IMR-90 (cell line): ENCODE measurements at places on chromosomes 1 and 21.

DNA sequence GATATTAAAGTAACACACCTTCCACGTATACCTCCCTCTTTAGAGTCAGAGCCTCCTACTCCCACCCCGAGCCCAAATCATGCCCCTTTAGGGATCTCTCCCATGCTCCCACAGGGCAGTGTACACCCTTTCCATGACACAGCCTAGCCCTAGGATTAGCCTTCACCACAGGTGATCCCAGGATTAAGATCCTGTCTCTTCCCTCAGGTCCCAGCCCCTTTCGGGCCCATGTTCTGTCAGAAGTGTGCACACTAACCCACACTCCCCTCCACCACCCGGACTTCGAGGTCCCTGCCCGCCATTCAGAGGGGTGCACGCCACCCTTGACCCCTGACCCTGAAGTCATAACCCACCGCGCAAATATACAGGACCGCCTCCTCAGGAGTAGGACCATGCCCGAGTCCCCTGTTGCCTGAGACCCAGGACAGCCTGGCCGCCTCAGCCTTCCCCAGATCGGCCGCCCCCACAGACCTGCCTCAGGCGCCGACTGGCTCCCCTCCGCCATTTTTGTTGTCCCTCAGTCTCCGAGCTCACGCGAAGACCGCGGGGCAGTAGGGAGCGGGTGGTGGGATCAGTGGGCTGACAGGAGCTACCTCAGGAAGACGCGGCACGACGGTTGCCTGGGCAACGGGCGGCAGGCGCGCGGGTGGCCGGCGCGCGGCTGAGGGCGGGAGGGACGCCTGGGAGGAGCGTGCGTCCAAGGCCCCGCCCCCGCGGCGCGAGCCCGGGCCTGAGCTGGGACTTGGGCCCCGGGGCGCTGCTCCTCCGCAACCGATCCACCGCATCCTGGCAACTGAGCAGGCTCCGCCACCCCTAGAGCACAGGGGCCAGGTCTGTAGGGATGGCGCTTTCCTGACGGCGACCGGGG, at the start of gene AGBL4:
Gene AGBL4 (minus strand): TSS at position 663 of the 868 bp plus-strand sequence.
- H3K4me3 ChIP-seq = peak within 1 kb of the TSS; percentile 14; the same call in 1 of the 2 replicates
- no peaks in the 10 kb centered on the region for H3K27me3 ChIP-seq
- H3K27ac ChIP-seq = no peak within 1 kb of the TSS
- H3K4me1 ChIP-seq = no peaks in the 10 kb centered on the region
- no peaks in the 10 kb centered on the region for H3K36me3 ChIP-seq

DNA sequence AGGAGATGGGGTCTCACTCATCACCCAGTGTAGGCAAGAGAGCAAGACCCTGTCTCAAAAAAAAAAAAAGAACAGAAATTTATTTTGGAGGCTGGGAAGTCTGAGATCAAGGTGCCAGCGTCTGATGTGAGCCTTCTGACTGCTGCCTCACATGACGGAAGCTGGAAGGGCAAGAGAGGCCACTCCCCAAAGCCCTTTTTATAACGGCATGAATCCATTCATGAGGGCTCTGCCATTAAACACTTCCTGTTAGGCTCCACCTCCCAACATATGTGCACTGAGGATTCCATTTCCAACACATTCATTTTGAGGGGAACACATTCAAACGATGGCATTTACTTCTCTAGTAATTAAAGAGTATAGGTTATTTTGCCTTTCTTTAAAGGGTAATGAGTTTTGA, 50.9 kb upstream of the C1orf198 start:
- H3K4me3 ChIP-seq = no peak overlapping the region
- H3K4me1 ChIP-seq = peaks cover 2% of the 10 kb centered on the region; the same call in 1 of the 2 replicates
- no peaks in the 10 kb centered on the region for H3K27me3 ChIP-seq

DNA sequence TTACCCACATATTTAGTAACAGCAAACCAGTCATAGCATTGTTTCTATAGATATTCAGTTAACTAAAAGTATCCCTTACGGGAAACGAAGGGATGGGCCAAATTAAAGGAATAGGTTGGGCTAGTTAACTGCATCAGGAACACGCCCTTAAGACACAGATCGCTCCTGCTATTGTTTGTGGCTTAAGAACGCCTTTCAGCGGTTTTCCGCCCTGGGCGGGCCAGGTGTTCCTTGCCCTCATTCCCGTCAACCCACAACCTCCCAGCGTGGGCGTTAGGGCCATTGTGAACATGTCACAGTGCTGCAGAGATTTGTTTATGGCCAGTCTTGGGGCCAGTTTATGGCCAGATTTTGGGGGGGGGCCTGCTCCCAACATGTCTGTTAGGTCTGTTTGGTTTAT, 14.7 kb downstream of the TNFRSF18 start:
- H3K4me3 ChIP-seq = no peak overlapping the region
- H3K36me3 ChIP-seq = no peaks in the 10 kb centered on the region

GRCh38 chr1:53868565-53868964, 21.0 kb downstream of the YIPF1 start:
- H3K4me1 ChIP-seq = 0 out of 2 replicates have a peak, but pooled peaks cover 2% of the 10 kb centered on the region
- no peak overlapping the region for H3K4me3 ChIP-seq
- DNase-seq = peak; percentile 31
- no peak overlapping the region for H3K27ac ChIP-seq

GRCh38 chr1:111461765-111462164, 12.0 kb upstream of the C1orf162 start:
- peaks cover 23% of the 10 kb centered on the region for H3K36me3 ChIP-seq
- DNase-seq = no peak
- H3K4me3 ChIP-seq = no peak overlapping the region

DNA sequence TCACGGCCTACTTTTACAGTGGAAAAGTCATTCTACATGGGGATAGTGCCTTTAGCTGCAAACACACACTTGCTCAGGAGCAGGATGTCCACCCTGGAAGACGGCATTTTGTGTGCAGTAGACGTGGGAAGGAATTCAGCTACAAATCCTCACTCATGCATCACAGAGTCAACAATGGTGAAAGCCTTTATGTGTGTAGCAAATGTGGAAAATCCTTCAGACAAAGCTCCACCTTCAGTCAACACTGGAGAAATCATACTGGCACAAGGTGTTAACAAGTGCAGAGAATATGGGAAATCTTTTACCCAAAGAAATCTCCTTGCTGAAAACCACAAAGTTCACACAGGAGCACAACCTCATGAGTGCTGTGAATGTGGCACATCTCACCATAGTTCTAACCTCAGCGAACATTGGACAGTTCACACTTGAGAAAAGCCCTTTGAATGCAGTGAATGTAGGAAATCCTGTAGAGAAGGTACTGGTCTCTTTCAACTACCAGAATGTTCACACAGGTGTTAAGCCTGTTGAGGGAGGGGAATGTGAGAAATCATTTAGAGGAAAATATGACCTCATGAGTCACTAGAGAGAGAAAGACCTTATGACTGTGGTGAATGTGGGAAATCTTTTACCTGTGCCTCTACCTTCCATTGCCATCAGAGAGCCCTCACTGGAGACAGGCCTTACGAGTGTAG, 101.8 kb downstream of the PTGS2 start:
- no peaks in the 10 kb centered on the region for H3K36me3 ChIP-seq
- H3K27me3 ChIP-seq = no peaks in the 10 kb centered on the region
- no peak overlapping the region for H3K27ac ChIP-seq
- no peaks in the 10 kb centered on the region for H3K4me1 ChIP-seq
- H3K4me3 ChIP-seq = no peak overlapping the region
- no peak for DNase-seq

DNA sequence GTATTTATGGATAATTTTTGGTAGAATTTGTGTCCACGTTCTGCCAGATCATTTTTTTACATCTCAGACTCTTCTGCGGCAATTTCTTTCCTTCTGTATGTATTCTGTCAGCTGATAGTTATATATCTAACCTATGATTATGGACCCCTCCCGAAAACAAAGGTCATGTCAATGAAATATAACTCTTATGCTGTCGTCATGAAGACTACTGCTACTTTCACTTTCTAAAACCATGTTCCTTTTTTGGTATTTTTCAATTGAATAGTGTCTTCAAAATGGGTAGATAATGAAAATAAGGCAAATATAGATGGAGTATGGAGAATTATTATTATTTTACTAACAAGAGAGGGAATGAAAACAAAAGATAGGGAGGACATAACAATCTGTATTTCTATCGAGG, 3.2 kb downstream of the ANGPTL1 start:
- H3K4me3 ChIP-seq = no peak overlapping the region
- no peak overlapping the region for H3K27ac ChIP-seq
- peaks cover 5% of the 10 kb centered on the region for H3K4me1 ChIP-seq
- H3K36me3 ChIP-seq = peaks cover 8% of the 10 kb centered on the region
- H3K27me3 ChIP-seq = no peaks in the 10 kb centered on the region
